ENCODE measurements at places on chromosomes 6 and 20.

- no peaks in the 10 kb centered on the region for H3K27me3 ChIP-seq
- no peak overlapping the region for H3K4me3 ChIP-seq
- H3K27ac ChIP-seq = no peak overlapping the region
- DNase-seq = no peak
- H3K4me1 ChIP-seq = peaks cover 4% of the 10 kb centered on the region
These were observed 873.5 kb downstream of the EPHA7 start for GRCh38 chr6:92545861-92546260.

- no peak for DNase-seq
- H3K27ac ChIP-seq = no peak overlapping the region
- peaks cover 2% of the 10 kb centered on the region for H3K27me3 ChIP-seq
- H3K4me3 ChIP-seq = no peak overlapping the region
These were observed 18.3 kb upstream of the FAM162B start for GRCh38 chr6:116783852-116784251.

GRCh38 chr6:115898246-115898645, 162.4 kb downstream of the FRK start:
- no peaks in the 10 kb centered on the region for H3K36me3 ChIP-seq
- no peak overlapping the region for H3K27ac ChIP-seq
- H3K4me1 ChIP-seq = no peaks in the 10 kb centered on the region
- DNase-seq = no peak
- no peak overlapping the region for H3K4me3 ChIP-seq
- no peaks in the 10 kb centered on the region for H3K27me3 ChIP-seq

GRCh38 chr6:20943040-20943627, 408.9 kb downstream of the CDKAL1 start:
- H3K4me1 ChIP-seq = peaks cover 13% of the 10 kb centered on the region
- H3K4me3 ChIP-seq = no peak overlapping the region
- H3K36me3 ChIP-seq = peaks cover 22% of the 10 kb centered on the region
